ENCODE measurements at places on chromosomes 6 and 20.

DNA sequence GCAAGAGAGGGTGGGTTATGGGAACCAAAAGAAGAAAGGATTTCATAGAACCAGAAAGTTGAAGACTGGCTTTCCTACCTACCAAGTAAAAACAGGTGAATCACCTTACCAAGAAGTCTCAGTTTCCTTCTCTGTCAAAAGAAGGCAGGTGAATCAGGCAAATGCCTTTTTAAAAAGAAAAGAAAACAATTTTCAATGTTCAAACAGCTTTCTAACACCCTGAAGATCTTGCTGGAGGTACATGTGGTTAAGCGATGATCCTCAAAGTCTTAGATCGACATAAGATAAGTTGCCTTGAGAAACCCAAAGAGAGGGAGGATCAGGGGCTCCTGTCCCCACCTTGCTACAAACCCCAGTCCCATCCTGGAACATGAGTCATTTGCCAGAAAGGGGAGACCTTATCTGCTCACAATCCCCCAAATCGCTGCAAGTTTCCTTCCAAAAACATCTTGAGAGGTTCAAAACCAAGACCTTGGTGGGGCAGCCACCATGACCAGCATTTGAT, 71.6 kb downstream of the NFATC2 start:
- DNase-seq, result no peak

DNA sequence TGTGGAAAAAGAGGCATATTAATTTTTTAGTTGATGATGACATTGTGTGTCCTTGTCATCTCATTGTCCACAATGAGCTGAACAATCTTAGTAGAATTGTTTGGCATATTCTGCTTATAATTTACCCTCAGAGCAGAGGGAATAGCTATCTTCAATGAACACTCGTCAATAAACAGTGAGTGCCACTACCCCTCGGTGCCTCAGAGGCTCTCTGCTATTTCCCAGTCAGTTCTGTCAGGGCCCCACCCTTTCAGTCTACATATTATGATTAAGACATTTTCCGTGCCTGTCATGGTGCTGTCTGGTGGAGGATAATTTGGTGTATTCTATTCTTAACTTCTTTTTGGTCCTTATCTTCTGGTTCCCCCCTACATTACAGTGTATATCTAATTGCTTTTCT, 31.2 kb downstream of the NUS1 start:
- peak; percentile 76 for DNase-seq

GRCh38 chr6:26158076-26158580, 70.9 kb downstream of the HFE start:
- no peak for DNase-seq

- no peak for DNase-seq
Measured at GRCh38 chr20:32982617-32983458, 21.4 kb downstream of the SUN5 start.

GRCh38 chr6:111990214-111990613, 63.7 kb upstream of the CCN6 start:
- no peak for DNase-seq

- no peak for DNase-seq
Measured at GRCh38 chr6:41488433-41489119, 57.6 kb upstream of the FOXP4 start.

DNA sequence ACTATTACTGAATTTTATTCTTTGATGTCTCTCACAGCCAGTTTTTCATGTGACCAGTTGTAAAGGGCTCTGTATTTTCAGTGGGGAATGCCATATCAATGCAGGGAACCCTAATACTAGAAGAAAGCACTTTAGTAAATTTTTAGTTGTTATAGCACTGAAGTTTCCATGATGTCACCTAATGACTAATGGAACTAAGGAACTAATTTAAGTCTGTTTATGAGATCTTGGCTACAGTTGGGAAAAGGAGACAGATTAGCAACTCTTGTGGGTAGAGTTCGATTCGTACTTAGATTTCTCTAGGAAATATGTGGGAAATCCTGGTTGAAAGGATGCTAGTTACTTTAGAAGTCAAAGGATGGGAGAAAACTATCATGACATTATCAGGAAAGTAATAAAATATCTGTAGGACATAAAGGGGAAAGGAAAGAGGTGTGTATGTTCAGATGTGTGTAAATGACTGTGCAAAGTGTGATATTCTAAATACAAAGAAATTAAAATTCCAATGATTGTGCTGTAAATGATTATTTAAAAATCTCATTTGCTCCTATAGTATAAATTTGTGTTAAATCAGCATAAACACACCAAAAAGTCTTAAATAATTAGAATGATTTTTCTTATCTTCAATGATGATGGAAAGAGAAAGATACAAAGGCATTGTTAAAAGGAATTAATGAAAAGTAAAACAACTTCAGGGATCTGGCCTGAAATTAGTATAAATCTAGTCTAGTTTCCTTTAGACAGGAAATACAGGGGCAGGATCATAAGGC, 103.4 kb downstream of the LRRC1 start:
- no peak for DNase-seq

DNA sequence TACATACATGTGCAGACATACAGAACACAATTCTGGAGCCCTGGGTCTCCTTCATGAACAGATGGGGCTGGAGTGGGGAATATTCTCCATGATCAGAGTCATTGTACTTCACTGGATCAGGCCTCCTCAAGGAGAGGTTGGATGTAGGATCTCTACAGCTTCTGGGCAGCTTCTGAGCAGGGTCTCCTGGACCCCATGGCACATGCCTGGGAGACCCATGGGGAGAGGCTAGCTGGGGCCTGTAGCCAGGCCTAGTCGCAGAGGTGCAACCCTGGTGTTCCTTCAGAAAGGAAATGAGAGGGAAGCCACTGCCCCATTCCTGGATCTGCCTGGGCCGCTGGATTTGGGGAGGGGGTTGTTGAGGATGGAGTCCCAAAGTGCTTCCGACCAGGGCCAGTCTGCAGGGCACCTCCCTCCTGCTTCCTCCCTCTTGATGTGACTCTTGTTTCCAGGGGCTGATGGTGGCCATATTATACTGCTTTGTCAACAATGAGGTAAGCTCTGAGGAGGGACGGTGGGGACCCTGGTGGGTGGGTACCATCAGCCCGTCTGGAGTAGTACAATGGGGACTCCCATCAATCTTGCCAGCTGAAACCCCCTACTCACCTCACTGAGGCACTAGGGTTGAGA, 31.8 kb downstream of the GLP1R start:
- DNase-seq, result no peak

DNA sequence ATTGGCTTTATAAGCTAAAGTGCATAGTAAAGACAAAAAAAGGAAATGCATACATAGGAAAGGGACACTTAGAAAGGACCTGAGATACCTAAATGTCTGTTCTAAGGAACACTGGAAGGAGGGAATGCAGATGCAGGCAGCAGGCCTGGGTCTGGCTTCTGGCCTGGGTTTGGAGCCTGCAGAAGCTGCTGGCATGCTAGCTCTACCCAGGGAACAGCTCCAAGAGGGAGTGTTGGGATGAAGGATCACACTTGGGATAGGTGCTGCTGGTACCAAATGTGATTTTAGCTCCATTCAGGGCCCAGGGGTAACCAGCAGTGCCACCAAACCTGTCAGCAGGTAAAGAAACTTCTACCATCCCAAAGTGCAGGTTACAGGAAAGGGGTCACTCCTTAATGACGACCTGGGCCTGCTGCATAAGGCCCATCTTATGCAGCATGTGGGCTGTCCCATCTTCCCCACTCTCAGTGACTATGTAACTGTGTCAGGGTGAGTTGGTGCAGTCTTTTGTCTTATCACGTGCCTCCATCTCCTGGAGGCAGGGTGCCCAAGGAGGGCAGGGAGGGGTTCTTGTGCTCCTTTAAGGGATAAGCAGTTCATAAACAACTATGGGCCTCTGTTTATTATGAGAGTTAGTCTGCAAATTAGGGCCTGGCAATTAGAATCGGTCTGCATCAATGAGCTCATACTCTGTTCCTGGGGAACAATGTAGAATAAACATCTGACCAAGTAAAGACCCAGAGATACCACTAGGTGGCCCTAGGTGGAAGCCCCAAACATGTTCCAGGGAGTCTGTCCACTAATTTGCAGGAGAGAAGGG, 26.9 kb downstream of the DDX27 start:
- peak; percentile 78 for DNase-seq

DNA sequence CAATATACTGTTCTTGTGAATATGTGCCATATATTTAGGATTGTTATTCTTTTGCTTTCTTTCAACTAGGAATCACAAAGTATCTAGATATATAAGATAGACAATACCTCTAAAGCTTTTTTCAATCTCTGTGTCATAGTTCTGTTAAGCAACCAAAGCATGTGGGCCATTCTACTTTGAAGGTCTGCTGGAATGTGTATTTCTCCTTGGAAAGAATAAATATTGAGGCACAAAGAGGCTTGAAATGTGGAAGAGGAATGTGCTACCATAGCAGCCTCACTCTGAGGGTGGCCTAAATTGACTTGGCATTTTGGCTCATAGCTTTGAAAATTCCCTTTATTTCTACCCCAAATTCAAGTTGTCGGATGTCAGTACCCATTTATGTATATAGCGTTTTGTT, 488.5 kb upstream of the MAN1A1 start:
- no peak for DNase-seq

DNA sequence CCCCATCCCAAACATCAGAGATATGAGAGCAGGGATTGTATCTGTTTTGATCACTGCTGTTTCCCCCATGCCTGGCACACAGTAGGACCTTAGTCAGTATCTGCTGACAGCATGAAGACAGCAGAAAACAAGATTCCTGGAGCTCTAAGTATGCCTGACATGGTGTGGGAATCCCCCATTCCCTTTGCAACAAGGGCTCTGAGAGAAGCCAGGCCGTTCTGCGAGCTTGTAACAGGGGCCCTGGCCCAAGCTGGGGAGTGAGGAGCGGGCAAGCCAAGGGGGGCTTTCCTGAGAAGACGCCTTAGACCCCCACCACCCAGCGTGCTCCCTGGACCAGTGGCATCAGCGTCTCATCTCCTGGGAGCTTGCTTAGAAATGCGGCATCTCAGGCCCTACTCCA, 25.2 kb downstream of the PREX1 start:
- no peak for DNase-seq

DNA sequence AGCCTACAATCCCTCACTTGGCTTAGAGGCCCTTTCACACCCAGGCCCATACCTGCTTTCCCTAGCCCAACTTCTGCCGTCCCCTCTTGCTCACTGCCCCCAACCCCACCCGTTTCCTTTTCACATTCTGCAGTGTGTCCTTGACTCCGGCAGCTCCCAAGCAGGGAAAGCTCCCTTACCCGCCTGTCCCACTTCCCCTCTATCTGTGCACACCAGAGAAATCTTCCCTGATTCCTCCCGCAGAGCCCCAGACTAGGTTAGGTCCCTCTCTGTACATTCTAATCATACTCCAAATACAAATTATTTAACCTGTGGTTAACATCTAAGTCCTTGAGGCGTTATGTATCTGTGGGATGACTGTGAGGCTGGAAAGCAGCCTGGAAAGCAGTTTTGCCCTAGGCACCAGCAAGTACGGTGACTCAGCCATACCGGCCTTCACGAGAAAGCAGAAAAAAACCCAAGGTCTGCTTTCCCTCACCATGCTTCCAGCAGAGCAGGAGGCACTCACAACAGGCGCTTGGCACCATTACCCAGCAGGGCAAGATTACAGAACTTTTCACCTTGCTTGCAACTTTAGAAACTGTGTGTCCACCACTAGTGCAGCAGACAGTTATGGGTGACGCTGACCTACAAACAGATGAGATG, 22.3 kb downstream of the ELOVL5 start:
- peak; percentile 48 for DNase-seq

DNA sequence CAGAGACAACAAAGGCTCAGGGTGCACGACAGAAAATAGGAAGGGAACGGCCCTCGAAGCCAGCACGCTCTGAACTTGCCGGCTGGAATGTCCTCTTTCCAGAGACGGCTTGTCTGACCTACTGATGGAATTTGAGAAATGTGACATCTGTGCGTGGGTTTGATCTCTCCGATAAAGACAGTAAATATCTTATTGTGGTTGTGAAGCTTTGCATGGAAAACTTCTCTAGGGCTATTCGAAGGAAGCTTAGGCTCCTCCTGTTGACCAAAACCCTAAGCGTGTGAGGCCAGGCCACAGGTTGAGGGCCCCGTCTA, 247.3 kb downstream of the ZNF217 start:
- DNase-seq, result no peak

- DNase-seq, result no peak
Measured at GRCh38 chr6:116073765-116074440, 13.2 kb upstream of the FRK start.
